ENCODE measurements at places on chromosomes 7 and 10.

DNA sequence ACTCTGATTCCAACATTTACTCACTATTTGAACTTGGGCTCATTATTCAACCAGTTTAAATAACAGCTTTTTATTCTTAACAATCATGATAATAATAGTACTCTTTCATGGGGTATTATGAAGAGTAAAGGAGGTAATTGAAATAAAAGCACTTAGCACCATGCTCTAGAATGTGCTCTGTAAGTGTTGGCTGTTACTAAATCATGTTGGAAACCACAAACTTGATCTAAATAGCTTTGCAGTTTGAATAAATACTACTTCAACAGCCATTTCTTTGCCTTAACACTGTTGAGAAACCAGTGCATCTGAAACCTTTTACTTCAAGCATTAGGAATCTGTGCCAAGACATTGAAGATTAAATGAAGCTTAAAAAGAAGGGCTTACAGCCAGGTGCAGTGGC lies 7.9 kb upstream of the UPF2 start:
- DNase-seq, result no peak

DNA sequence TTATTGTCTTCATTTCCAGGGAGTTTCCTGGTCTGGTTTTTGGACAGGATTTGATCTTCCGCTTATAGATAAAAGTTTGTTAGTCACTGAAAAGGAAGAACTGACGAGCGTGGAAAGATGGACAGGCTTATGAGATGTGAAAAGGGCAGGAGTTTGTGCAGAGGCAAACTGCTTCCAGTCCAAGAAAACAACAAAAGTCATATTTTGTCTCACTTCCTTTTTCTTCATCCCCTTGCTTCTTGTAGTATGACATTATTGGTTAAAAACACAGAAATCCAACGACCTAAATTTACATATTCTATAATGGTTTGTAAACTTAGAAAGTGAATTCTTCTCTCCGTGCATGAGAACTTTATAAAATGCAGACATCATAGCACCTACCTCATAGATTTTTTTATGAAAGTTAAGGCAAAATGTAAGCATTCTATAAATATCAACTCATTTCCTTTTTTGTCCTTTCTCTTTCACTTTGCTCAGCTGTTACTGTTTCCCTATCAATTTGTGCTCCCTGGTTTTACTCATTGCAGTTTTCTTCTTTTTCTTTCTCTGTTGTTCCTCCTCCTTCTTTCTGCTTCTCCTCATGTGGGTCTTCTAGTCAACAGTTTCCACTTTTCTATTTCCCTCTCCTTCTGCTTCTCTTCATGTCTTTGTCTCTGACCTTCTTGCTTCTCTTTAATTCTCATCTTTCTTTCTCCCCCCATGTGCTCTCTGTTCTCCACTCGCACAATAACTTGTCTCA lies 370.2 kb downstream of the ARL4A start:
- DNase-seq, result no peak

DNA sequence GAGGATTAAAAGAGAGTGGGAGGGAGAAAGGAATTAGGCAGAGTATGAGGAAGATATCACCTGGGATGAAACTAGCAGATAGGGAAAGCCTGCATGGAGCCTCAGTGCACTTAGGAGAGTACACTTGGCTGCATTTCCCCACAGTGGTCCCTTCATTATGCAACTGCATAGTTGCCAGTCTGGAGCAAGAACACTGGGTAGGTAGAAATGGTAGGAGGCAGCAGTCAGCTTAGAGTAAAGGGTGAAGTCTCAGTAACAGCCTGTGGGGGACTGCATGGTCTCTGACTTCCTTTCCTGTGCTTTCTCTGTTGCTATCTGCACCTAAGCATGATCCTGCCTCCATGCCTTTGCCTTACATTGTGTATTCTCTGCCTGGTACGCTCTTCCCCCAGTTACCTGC lies 14.0 kb upstream of the PCGF5 start:
- DNase-seq, result no peak

DNA sequence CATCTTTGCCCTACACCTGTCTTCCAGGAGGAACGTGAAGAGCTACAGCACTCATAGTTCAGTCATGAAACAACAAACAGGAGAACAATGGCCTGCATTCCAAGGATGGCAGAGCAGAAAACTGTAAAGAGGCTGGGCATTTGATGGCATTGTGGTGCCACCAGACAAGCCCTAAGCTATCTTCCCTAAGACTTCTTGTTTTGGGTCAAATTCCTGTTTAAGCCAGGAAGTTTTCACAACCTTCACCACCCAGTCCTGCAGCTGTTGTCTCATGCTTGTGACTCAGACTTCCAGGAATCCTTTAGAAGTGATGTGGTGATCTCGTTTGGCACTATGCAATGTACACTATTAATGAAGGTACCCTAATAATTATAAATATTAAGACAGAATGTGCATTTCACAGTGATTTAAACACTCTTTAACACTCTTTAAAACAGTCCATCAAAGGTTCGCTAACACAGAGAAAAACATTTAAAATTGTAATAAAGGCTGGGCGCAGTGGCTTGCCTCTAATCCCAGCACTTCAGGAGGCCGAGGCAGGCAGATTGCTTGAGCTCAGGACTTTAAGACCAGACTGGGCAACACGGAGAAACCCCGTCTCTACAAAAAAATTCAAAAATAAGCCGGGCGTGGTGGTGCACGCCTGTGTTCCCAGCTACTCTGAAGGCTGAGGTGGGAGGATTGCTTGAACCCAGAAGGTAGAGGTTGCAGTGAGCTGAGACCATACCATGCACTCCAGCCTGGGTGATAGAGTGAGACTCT lies 2.7 kb upstream of the HERPUD2 start:
- DNase-seq, result no peak

DNA sequence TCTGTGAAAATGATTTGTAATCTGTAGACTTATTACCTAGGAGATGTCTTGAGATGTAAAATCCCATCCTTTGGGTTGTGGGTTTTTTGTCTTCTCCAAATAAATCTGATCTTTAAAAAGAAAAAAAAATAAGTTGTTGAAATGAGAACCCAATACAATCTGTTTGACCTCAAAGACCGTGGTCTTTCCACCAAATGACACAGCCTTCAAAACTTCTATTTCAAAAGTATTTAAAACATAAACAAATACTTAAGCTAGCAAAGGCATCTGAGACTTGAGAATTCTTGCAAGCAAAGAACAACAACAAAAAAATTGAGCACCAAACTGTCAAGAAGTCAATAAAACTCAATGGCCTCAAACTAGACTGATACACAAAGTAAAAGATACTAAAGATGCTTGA lies 67.9 kb upstream of the HECW1 start:
- DNase-seq, result no peak

DNA sequence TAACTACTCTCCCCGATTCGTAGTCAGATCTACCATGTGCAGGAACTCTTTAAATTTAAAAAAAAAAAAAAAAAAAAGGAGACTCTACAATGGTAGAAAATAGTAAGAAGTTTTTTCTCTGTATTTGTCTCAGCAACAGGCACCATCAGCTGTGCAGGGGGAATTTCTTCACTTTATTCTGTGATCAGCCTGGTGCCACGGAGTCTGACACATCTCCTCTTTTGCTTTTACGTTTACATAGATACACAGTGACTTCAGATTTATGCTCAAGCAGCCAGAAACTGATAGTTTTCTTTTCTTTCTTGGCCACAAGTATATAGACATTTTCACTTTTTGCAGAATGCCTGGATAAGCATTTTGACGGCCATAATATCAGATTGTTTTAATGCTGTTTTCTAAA lies 190.6 kb upstream of the AKR1E2 start:
- no peak for DNase-seq

DNA sequence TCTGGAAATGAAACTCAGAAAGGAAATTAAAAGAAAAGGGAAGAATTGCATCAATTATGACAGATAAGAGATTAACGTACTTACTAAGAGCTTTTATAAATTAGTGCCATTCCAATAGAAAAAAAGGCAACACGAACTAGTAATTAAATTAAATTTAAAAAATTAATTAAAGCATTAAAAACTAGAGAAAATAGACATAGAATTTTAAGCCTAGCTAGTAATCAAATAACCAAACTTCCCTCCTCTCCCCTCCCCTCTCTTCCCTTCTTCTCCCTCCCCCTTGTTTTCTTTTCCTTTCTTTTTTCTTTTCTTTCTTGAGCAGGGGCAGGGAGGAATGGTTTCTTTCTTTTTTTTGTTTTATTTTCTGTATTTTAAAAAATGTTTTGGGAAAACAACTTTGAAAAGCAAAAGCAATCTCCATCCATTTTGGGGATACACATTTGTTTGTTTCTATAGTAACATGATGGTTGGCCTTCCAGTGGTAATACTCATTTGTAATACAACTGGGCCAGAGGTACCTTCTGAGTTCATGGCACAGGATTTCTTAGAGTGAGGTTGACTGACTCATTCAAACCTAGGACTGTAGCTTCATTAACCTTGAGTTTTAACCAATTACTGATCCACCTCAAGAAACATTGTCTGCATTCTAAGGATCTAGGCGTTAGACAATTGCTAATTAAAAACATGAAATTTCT lies 132.6 kb downstream of the ST7 start:
- no peak for DNase-seq

DNA sequence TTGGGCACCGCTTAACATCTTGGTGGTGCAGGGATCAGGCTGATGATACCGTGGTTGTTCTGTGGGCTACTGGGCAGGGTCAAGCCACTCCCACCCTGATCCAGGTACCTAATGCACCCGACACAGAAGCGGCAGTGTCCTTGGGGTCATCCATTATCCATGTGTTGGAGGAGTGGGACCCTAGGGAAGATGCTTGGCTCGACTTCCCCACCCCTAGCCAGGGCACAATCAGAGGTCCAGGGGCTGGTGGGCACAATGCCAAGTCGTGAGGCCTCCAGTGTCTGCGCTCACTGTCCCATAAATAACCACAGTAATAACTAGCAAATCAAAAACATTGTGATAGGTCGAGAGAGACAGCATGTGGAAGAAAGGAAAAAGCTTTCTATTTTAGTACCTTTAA lies 37.7 kb downstream of the HTRA1 start:
- DNase-seq, result no peak

DNA sequence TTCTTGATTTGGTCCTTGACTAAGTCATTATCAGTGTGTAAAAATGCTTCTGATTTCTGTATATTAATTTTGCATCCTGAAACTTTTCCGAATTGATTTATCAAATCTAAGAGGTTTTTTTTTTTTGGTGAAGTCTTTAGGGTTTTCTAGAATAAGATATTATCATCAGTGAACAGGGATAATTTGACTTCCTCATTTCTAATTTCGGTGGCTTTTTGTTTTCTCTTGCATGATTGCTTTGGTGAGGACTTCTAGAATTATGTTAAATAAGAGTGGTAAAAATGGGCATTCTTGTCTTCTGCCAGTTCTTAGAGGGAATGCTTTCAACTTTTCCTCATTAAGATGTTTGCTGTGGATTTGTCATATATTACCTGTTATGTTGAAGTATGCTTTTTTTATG lies 170.5 kb downstream of the CCDC7 start:
- no peak for DNase-seq

DNA sequence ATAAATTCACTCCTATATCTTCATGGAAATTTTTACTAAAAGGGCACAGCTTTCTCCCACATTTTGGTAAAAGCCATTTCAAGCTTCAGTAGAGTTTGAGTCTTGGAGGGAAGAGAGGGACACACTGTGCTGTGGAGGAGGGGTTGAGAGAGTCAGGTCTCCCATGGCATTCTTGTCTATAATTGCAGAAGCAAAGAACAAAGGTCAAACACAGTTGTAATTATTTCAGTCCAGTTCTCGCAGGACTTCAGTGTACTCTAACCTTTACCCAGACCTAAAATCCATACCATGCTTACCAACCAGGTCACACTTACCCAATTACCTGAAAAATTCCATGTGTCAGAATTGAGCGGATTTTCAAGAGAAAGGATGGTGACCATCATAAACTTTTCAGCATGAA lies 298.4 kb downstream of the XPNPEP1 start:
- DNase-seq, result no peak

DNA sequence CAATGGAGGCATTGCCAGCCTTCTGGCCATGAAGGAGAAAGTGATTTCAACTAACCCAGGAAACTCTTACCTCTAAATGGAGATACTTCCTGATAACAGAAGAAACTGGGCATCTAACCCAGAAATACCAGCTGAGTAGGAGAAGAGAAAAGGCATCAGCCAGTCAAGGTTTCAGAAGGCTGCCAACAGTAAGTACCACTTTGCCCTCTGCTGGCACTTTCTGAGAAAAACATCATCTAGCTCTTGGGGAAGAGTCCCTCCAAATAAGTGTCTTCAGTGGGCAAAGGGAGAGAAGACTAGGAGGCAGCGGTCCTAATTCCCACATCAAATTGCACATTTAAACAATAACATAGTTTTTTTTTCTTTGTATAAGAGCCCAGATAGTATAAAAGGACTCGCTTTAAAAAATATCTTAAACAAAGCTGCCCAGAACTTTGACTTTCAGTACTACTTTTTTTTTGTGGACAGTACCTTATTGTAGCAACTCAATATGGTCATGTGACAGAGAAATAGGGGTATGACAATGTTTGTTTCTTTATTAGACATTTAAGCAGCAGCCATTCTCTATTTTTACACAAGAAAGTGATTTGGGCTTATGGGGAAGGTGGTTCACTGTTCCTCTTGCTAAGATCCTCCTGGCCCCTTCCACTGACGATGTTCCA lies 157.3 kb downstream of the CTTNBP2 start:
- peak; percentile 32 for DNase-seq

DNA sequence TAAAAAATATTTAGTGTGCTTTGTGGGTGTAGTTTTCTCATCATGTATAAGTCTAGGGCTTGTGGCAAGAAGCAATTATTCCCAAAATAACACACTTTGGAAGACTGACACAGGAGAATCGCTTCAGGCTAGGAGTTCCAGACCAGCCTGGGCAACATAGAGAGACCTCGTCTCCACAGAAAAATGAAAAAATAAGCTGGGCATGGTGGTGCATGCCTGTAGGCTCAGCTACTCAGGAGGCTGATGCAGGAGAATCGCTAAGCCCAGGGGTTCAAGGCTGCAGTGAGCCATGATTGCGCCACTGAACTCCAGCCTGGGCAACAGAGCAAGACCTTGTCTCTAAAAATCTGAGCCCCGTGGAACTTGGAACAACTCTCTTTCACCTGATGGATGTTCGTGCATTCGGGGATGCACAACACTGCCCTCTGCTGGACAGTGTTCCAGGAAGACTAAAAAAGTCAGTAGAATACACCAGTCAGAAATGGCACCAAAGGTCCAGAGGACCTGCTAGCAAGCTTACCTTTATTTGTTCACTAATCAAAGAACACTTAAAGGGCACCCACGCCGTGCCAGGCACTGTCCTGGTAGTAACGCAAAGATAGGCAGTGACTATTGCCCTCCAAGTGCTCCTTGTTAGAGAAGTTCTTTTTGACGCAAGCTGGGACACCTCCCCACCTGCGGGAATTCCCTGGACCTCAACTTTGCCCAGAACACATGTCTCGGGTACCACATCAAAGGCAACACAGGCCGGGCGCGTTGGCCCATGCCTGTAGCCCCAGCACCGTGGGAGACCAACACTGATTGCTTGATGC lies 81.9 kb upstream of the CALN1 start:
- no peak for DNase-seq

All from AG09319 (cell line).